Activated CD4-positive, alpha-beta T cell treated with anti-CD3 and anti-CD28 coated beads for 48 hours (primary cell): ENCODE measurements at places on chromosomes 16 and 17.

GRCh38 chr16:47019568-47019967 lies 46.1 kb upstream of the DNAJA2 start:
- DNase-seq = no peak

GRCh38 chr16:81582655-81583441 lies 138.2 kb downstream of the CMIP start:
- no peak for DNase-seq

DNA sequence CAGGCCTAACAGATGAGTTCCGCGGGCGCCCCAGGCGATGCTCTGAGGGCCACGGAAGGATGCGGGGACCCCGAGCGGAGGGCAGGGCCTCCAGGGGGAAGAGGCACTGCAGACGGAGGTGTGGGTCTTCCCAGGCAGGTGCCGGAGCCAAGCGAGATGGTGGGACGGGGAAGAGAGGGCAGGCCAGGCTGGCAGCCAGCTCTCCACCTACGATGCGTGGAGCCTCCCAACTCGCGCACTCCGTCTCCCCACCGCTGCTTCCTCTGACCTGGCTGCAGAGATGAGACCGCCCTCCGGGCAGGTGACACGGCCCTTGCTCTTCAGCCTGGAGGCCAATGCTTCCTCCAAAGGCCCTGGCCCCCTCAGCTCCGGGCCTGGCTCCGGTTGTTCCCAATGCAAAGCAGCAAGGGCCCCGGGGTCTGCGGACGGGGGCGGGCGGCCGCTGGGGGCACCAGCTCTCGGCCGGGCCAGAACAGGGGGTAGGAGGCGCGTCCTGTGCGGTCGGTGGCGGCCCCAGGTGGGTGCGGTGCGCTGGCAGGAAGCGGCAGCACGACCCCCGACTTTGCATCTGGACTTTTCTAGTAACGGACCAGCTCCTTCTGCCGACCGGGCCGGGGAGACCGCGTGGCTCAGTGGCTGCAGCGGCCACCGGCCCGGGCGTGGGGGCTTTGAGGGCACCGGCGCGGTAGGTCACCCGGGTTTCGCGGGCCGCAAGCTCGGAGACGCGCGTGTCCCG lies 1.5 kb upstream of the SOX8 start:
- no peak for DNase-seq

- no peak for DNase-seq
Measured at GRCh38 chr17:52306314-52306713, 147.8 kb upstream of the CA10 start.

GRCh38 chr17:49327835-49328784 lies 33.9 kb downstream of the ZNF652 start:
- DNase-seq = no peak

DNA sequence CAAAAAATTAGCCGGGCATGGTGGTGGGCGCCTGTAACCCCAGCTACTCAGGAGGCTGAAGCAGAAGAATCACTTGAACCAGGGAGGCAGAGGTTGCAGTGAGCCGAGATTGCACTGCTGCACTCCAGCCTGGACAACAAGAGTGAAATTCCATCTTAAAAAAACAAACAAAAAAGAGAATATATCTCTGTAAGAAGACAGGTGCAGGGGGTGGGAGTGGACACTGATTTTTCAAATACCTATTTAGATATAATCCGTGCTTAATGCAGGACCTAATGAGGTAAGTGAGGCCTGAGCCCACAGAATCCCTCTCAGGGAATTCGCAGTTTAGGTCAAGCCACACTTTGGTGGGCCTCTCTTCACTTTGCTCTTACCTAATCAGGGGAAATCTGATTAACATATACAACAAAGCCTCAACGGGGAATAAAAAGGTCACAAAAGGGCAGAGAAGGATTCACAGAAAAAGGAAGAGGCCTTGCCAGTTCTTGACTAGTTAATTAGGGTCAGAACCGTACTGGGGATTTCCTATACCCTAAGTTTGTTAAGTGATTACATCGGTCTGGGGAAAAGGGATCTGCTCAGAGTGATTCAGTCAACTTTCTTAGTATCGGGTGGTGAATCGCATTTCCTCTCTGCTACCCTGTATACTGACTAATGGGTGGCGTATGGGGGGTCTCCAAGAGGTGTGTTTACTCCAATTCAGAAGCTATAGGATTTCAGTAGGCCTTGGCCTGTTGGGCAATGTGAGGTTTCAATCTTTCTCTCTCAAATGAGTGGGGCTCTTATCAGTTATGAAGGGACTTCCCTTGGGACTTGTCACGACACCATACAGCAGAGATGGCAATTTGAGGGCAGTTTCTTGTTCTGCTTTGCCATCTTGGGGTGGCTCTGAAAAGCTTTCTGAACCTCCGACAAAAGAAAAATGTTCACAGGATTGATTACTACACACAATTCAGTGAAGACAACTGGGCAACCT lies 1.9 kb upstream of the NFAT5 start:
- DNase-seq = peak; percentile 75

GRCh38 chr16:47571049-47571448 lies 109.9 kb downstream of the PHKB start:
- no peak for DNase-seq

GRCh38 chr17:73875346-73875745 lies 231.1 kb upstream of the SDK2 start:
- no peak for DNase-seq
